Astrocyte of the spinal cord (primary cell): ENCODE measurements at places on chromosomes 7 and 10.

GRCh38 chr10:124704428-124705380 is 39.5 kb downstream of the FAM53B start:
- DNase-seq = no peak

DNA sequence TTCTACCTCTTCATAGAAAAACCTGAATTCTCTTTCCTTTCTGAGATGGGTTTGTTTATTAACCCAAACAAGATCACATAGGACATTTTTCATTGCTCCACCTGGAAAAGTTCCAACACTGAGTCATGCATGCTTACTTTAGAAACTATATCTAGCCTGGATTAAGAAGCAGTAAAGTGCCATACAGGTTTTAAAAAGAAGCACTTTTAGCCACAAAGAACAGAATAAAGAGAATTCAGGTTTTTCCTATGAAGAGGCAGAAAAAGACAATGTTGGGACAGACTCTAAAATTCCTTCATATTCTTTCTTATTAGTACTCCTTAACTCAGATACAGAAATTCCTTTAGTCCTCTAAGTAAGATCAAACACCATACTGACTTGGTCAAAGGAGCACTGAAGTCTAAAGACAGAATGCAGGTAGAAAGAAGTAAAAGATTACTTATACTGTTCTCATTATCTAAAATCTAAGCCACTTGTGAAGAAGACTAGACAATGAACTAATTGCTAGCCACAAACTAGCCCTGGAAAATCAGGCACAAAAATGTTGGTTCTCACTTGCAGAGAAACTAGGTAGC is 241.3 kb downstream of the ANK3 start:
- peak; percentile 91 for DNase-seq

DNA sequence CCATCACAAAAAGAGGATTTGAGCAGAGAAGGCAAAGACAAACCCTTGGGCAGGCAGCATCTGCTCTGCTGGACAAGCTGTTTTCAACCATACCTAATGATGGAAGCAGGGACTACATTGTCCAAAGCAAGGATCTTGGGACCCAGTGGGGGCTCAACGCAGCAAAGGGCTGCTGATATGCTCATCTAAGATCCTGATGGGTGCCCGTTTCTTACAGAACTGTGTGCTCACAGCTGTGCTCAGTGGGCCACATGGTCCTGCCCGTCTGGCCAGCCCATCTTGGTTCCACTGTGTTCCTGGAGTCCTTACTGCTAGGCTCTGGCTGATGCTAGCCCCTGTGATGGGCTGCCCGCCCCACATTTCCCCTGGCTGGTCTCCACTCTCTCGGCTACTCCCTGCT is 36.1 kb downstream of the GPRIN2 start:
- no peak for DNase-seq

- peak; percentile 11 for DNase-seq
Measured at GRCh38 chr10:23293145-23293724, 51.4 kb downstream of the C10orf67 start.

GRCh38 chr10:18533896-18534295 is 117.5 kb downstream of the NSUN6 start:
- DNase-seq = no peak

GRCh38 chr10:109976681-109977080 is 31.1 kb upstream of the ADD3 start:
- DNase-seq = no peak

GRCh38 chr7:139732471-139733167 is 45.2 kb downstream of the HIPK2 start:
- no peak for DNase-seq

GRCh38 chr7:124723012-124723411 is 42.6 kb downstream of the GPR37 start:
- peak; percentile 53 for DNase-seq

- peak; percentile 27 for DNase-seq
Measured at GRCh38 chr10:71623098-71623985, 96.2 kb downstream of the C10orf105 start.

GRCh38 chr7:130982160-130982638 is 248.2 kb upstream of the KLF14 start:
- DNase-seq = peak; percentile 53

GRCh38 chr7:44377681-44378421 is 52.5 kb upstream of the CAMK2B start:
- no peak for DNase-seq

DNA sequence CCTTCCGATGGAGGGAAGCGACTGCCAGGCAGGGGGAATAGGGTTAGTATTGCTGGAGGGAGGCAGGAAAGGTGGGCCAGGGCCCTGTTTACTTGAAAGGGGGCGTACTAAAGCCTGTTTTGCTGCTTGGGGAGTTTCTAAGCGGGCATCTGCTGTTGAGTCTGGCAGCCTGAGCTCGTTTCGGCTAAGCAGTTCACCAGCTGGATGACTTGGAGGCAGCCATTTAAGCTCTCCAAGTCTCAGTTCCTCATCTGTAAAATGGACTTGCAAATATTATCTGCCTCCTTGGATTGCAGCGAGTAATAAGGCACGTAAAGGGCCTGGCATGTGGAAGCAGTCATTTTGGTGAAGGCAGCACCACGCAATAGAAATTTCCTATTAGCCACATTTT is 44.0 kb downstream of the LDB3 start:
- DNase-seq = no peak

DNA sequence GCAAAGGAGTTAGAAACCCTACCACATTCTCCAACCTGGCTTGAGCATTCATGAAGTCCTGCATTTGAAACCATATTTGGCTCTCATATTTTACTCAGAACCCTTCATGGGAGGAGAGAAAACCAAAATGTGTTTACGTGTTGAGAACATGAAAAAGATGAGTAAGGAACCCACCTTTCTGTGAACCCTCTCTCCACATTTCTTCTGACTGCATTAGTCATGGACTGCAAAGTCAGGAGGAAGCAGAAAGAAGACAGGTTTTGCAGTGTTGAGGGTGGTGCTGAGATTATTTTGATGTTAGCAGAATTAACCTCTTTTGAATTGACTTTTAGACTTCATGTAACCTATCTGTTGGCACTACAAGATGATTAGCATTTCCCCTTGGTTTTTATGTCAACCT is 4.9 kb downstream of the IFIT1B start:
- no peak for DNase-seq
